ENCODE measurements at places on chromosomes 2 and 18.

DNA sequence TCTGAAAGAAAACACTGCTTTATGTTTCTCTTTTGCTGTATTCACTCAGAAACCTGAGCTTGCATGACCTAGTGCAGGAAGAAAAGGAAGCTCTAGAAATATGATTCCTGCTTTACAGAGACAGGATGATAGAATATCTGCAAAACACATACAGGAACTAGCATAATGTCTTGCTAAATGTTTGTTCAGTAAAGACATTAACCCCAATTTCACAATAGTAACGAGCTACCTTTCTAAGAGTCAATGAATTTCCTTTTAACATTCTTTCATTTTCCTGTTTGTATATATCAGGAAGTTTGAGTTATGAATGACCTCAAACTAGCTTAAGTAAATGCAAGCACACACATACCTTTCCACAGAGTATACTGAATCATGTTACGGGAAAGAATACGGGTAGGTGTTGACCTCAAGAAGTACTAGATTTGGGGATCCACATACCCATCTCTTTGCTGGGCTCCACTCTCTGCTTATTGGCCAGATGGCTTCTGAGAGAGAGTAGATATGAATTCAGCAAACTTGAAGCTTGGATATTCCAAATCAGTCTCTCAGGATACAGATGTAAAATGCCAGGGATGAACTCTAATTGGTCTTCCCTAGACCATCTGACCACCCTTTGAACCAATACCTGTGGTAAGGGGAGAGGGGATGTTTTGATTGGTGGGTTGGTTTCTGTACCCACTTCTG lies 18.2 kb upstream of the ACSL3 start:
- no peak for DNase-seq
- no peak overlapping the region for H3K27ac ChIP-seq
- peaks cover 3% of the 10 kb centered on the region for H3K27me3 ChIP-seq
- peaks cover 11% of the 10 kb centered on the region for H3K4me1 ChIP-seq
- no peaks in the 10 kb centered on the region for H3K36me3 ChIP-seq
- no peak overlapping the region for H3K4me3 ChIP-seq

DNA sequence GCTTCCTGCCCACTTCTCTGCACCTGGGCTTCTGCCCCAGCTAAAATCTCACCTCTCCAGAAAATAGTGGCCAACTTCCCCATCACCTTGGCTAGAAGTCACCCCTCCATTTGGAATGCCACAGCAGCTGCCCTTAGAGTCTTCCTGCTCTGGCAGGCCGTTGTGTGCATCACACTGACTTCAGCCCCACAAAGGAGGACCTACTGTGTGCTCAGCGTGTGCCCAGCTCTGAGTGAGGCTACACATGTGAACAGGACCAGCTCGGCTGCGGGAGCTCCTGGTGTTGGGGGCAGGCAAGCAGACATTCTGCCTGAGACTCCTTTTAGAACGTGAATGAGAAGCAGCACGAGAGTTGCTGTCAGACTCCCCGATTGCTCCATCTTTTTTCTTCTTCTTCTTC lies 78.7 kb downstream of the AGAP1 start:
- H3K4me3 ChIP-seq: no peak overlapping the region
- H3K36me3 ChIP-seq: no peaks in the 10 kb centered on the region
- no peak overlapping the region for H3K27ac ChIP-seq
- peaks cover 6% of the 10 kb centered on the region for H3K27me3 ChIP-seq
- no peaks in the 10 kb centered on the region for H3K4me1 ChIP-seq

GRCh38 chr18:78972930-78973331 lies 6.7 kb upstream of the SALL3 start:
- H3K27me3 ChIP-seq: peaks cover 62% of the 10 kb centered on the region
- H3K36me3 ChIP-seq: no peaks in the 10 kb centered on the region
- no peak overlapping the region for H3K4me3 ChIP-seq
- H3K27ac ChIP-seq: no peak overlapping the region

DNA sequence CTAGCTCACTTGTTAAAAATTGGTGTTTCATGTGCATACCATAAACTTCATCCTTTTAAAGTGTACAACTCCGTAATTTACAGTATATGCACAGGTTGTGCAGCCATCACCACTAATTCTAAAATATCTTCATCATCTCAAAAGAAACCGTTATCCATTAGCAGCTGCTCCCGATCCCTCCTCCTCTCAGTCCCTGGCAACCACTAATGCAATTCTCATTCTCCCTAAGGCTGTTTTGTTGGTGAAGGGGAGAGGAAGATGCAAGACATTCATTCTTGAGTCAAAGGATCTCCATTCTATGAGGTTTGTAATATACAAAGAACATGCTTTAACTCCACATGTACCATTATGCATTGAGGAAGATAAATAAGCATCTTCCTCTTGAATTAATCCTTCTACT lies 48.6 kb downstream of the RNU4ATAC start:
- no peak overlapping the region for H3K27ac ChIP-seq
- H3K4me3 ChIP-seq: no peak overlapping the region
- H3K4me1 ChIP-seq: peaks cover 25% of the 10 kb centered on the region
- H3K27me3 ChIP-seq: no peaks in the 10 kb centered on the region

DNA sequence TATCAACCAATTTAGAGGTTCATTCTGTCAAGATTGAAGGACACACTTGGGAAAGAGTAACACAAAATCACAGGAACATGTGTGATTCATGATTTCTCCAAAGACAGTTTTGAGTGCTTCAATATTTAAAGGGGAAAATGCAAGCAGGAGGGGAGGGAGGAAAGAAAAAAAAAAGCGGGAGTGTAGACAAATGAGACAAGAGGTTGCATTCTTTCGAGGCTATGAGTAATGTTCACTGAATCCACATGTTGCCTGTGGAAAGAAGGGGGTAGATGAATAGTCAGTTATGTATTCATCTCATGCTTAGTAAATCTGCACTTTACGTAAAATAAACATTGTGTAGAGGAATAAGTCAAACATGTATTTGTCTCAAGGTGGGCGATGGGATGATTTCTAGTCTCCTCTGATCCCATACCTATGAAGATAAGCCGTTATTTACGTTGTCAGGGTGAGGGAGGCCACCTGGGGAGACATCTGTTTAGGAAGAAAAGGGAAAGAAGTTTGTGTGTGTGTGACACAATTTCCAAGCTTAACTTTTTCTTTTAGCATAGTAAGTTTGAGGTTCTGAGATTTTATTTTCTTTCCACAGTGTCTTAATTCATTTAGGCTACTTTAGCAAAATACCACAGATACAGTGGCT lies 211.0 kb upstream of the ZC3H15 start:
- no peak overlapping the region for H3K4me3 ChIP-seq
- H3K4me1 ChIP-seq: no peaks in the 10 kb centered on the region
- no peak overlapping the region for H3K27ac ChIP-seq
- H3K36me3 ChIP-seq: peaks cover 12% of the 10 kb centered on the region

DNA sequence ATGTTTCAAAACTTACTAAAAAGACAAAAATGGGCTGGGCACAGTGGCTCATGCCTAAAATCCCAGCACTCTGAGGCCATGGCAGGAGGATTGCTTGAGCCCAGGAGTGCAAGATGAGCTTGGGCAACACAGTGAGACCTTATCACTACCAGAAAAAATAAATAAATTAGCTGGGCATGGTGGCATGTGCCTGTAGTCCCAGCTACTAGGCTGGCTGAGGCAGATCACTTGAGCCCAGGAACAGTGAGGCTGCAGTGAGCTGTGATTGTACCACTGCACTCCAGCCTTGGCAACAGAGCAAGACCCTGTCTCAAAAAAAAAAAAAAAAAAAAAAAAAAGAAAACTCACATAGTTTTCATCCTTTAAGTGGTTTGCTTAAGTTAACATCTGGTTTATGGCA lies 6.4 kb downstream of the TSPYL6 start:
- H3K27ac ChIP-seq: no peak overlapping the region
- H3K36me3 ChIP-seq: peaks cover 6% of the 10 kb centered on the region
- no peaks in the 10 kb centered on the region for H3K4me1 ChIP-seq
- DNase-seq: no peak
- H3K27me3 ChIP-seq: no peaks in the 10 kb centered on the region

- no peaks in the 10 kb centered on the region for H3K27me3 ChIP-seq
- DNase-seq: no peak
- H3K27ac ChIP-seq: peak overlapping the region; percentile 68
- peak overlapping the region; percentile 66 for H3K4me3 ChIP-seq
- peaks cover 12% of the 10 kb centered on the region for H3K4me1 ChIP-seq
These were observed 11.5 kb upstream of the RNU2-63P start for GRCh38 chr2:88027697-88028389.

- H3K27me3 ChIP-seq: no peaks in the 10 kb centered on the region
- peaks cover 57% of the 10 kb centered on the region for H3K4me1 ChIP-seq
- H3K4me3 ChIP-seq: no peak overlapping the region
These were observed 40.1 kb downstream of the ZFP36L2 start for GRCh38 chr2:43186321-43186678.

Measured in activated naive CD4-positive, alpha-beta T cell treated with anti-CD3 and anti-CD28 coated beads for 36 hours (primary cell).